ENCODE measurements at places on chromosomes 4 and X. TPM values are rescaled to one million over a fixed set of nuclear protein-coding genes. Genes with fewer than 3 reads are reported as not detected.

Gene NMU
- not detected for total RNA-seq

Gene TACC3
- total RNA-seq, result 5.8 TPM

Gene P2RY10
- total RNA-seq, result not detected

Gene CXorf65
- not detected for total RNA-seq

Gene STATH
- total RNA-seq, result not detected

Gene UGT2A1
- total RNA-seq, result not detected

Gene MSX1
- 3.4 TPM for total RNA-seq

Gene TRIM61
- 2.3 TPM for total RNA-seq

GRCh38 chrX:132022967-132023895 is at the start of gene STK26:
TSS of gene STK26 (plus strand) at chrX:132023302. CDS start at chrX:132023618, 316 bp downstream.
- peaks cover 10% of the 10 kb centered on the region for H3K27me3 ChIP-seq
- peaks cover 11% of the 10 kb centered on the region for H3K4me1 ChIP-seq
- no peak within 1 kb of the TSS for H3K27ac ChIP-seq
- H3K36me3 ChIP-seq, result no peaks in the 10 kb centered on the region
- H3K4me3 ChIP-seq, result peak within 1 kb of the TSS; percentile 68

DNA sequence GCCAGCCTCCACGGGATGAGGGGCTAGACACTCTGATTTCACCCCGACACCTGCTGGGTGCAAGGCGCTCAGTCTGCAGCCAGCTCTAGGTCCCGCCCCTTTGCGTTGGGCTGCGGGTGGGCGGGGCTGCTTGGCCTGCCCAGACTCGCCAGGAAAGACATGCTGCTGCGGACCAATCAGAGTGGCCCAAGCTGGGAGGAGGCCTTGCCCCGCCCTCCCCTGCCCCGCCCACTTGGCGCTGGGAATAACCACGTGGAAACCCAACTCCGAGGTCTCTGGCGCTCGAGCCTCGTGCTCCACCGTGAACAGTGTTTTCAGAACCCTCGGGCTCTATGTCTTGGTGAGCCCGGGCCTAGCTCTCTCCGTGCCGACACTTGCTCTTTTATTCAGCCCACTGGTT is 5.3 kb upstream of the VMA21 start:
- peaks cover 12% of the 10 kb centered on the region for H3K4me1 ChIP-seq
- H3K27ac ChIP-seq, result no peak overlapping the region
- H3K4me3 ChIP-seq, result no peak overlapping the region
- H3K36me3 ChIP-seq, result no peaks in the 10 kb centered on the region
- H3K27me3 ChIP-seq, result no peaks in the 10 kb centered on the region
- no peak for DNase-seq

- H3K27me3 ChIP-seq, result no peaks in the 10 kb centered on the region
- H3K4me3 ChIP-seq, result no peak overlapping the region
Measured at GRCh38 chr4:142222127-142222526, 585.7 kb downstream of the IL15 start.

DNA sequence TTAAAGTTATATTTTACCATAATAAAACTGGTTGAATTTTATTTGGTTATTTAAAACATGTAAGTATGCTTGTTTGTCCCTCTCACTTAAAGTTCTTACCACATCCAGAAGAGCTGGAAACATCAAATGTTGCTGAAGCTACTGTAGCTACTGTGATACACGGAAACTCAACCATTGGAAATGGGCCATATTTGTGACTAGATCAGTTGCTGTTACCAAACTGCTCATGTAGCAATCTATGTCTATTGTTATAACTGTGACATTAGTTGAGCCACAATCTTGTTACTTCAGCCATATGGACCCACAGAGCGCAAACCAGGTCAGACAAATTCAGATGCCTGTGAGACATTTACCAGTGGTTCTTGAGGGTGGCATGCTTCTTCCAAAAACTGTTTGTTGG is 41.6 kb downstream of the NDNF start:
- H3K4me1 ChIP-seq, result no peaks in the 10 kb centered on the region
- DNase-seq, result no peak
- no peak overlapping the region for H3K27ac ChIP-seq
- no peaks in the 10 kb centered on the region for H3K36me3 ChIP-seq
- no peaks in the 10 kb centered on the region for H3K27me3 ChIP-seq

- H3K27me3 ChIP-seq, result no peaks in the 10 kb centered on the region
- DNase-seq, result no peak
- no peak overlapping the region for H3K27ac ChIP-seq
- H3K4me1 ChIP-seq, result no peaks in the 10 kb centered on the region
- H3K4me3 ChIP-seq, result no peak overlapping the region
- no peaks in the 10 kb centered on the region for H3K36me3 ChIP-seq
Measured at GRCh38 chr4:74402692-74403456, 37.9 kb downstream of the EREG start.

DNA sequence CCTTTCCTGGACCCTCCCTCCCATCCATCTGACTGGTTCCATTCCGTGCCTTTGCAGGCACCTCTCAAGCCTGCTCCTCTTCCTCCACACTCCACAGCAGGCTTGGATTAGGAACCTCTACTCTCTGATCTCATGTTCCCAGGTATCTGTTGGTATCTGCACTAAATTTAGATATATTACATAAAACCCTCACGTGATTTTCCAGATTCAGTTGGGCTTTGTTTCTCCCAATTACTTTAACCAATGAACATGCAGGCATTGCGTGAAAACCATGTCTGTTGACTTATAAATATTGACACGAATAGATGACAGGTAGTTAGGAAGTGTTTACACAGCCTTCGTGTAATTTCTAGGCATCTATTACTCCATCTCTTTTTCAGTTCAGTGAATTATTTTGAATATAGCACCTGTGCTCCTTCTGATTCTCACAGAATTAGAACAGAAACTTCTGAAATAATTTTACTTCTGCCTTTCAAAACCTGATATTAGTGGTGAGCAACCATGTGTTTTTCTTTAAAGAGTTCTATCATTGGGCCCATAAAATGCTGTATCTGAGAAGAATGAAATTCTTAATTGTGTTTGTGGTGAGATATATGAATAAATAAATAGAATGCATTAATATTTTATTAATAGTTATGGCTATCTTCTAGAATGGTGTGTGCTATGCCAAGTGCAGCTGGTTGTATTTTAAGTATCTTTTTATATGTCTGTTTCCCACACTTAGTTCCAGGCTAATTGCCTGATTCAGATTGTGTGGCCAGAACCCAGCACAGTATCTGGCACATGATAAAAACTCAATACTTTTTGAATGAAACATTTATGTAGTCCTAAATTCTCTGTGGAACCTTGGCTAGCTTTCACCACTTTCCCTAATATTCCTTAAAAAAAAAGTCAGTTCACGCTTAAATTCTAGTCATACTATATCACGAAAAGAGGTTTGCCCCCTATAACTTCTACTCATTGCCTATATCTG is 304.8 kb downstream of the QDPR start:
- H3K27me3 ChIP-seq, result no peaks in the 10 kb centered on the region
- DNase-seq, result no peak
- peak overlapping the region; percentile 1 for H3K27ac ChIP-seq
- no peaks in the 10 kb centered on the region for H3K36me3 ChIP-seq

- no peak overlapping the region for H3K27ac ChIP-seq
- no peak overlapping the region for H3K4me3 ChIP-seq
- H3K36me3 ChIP-seq, result peaks cover 3% of the 10 kb centered on the region
- DNase-seq, result no peak
- peaks cover 7% of the 10 kb centered on the region for H3K4me1 ChIP-seq
- no peaks in the 10 kb centered on the region for H3K27me3 ChIP-seq
Measured at GRCh38 chr4:185282968-185283367, 73.6 kb downstream of the SNX25 start.

- DNase-seq, result no peak
- H3K27me3 ChIP-seq, result no peaks in the 10 kb centered on the region
- H3K36me3 ChIP-seq, result no peaks in the 10 kb centered on the region
- H3K4me3 ChIP-seq, result no peak overlapping the region
- no peaks in the 10 kb centered on the region for H3K4me1 ChIP-seq
- no peak overlapping the region for H3K27ac ChIP-seq
Measured at GRCh38 chrX:97984641-97985040, 1100.9 kb downstream of the RPA4 start.

- peak; percentile 34 for DNase-seq
- no peak overlapping the region for H3K4me3 ChIP-seq
- H3K27me3 ChIP-seq, result no peaks in the 10 kb centered on the region
Measured at GRCh38 chr4:41448934-41449333, 89.0 kb upstream of the LIMCH1 start.

GRCh38 chr4:18593297-18594002 is 571.9 kb upstream of the LCORL start:
- no peaks in the 10 kb centered on the region for H3K4me1 ChIP-seq
- H3K4me3 ChIP-seq, result no peak overlapping the region
- no peak for DNase-seq
- peaks cover 15% of the 10 kb centered on the region for H3K27me3 ChIP-seq
- no peaks in the 10 kb centered on the region for H3K36me3 ChIP-seq

GRCh38 chr4:85603437-85604336 is 128.7 kb downstream of the ARHGAP24 start:
- no peaks in the 10 kb centered on the region for H3K36me3 ChIP-seq
- H3K27ac ChIP-seq, result no peak overlapping the region
- no peak overlapping the region for H3K4me3 ChIP-seq
- peaks cover 17% of the 10 kb centered on the region for H3K4me1 ChIP-seq

GRCh38 chrX:97740886-97741285 is 857.2 kb downstream of the RPA4 start:
- H3K27ac ChIP-seq, result no peak overlapping the region
- no peak for DNase-seq
- no peaks in the 10 kb centered on the region for H3K27me3 ChIP-seq
- no peaks in the 10 kb centered on the region for H3K36me3 ChIP-seq
- H3K4me1 ChIP-seq, result no peaks in the 10 kb centered on the region
- no peak overlapping the region for H3K4me3 ChIP-seq

GRCh38 chrX:13092455-13092941 is 48.1 kb upstream of the FAM9C start:
- no peak for DNase-seq
- H3K27ac ChIP-seq, result peak overlapping the region; percentile 71
- H3K27me3 ChIP-seq, result no peaks in the 10 kb centered on the region
- peaks cover 15% of the 10 kb centered on the region for H3K4me1 ChIP-seq
- H3K4me3 ChIP-seq, result no peak overlapping the region
- H3K36me3 ChIP-seq, result no peaks in the 10 kb centered on the region

- H3K27ac ChIP-seq, result peak overlapping the region; percentile 86
- DNase-seq, result no peak
- H3K4me1 ChIP-seq, result peaks cover 59% of the 10 kb centered on the region
- no peaks in the 10 kb centered on the region for H3K36me3 ChIP-seq
- no peaks in the 10 kb centered on the region for H3K27me3 ChIP-seq
Measured at GRCh38 chr4:73222466-73223257, 35.9 kb downstream of the ANKRD17 start.

DNA sequence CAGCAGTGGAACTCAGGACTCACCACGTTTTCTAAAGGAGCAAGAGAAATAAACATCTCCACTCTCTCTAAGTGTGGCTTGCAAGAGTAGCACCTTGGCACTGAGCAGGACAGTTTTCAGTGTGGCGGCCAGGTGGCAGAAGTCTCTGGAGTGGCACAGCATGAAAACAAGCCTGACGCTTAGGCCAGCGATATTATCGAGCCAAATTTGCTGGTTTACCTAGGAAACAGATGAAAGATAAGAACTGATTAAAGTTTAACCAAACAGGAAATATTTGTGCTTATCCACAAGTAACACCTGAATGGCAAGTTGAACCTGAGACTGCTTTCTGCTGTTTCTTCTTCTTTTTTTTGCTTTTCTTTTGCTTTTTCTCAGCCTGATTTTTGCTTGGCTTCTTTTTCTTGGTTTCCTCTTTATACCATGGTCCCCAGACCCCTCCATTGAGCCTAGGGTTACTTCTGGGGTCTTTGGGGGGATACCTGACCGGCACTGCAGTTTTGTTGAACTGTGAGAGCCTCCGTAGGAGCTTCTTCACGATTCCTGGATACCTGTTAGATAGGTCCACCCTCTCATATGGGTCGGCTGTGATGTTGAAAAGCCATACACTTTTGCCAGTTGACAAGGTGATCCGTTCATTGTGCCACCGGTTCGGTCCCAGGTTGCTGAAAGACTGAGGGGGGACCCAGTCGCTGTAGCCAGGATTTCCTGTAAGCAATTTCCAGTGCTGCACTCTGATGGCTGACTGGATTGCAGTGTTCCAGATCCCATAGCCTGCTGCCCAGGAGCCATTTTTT is 77.3 kb downstream of the ARSJ start:
- no peaks in the 10 kb centered on the region for H3K4me1 ChIP-seq
- H3K27me3 ChIP-seq, result no peaks in the 10 kb centered on the region
- no peaks in the 10 kb centered on the region for H3K36me3 ChIP-seq
- H3K27ac ChIP-seq, result no peak overlapping the region
- DNase-seq, result no peak
- H3K4me3 ChIP-seq, result no peak overlapping the region

DNA sequence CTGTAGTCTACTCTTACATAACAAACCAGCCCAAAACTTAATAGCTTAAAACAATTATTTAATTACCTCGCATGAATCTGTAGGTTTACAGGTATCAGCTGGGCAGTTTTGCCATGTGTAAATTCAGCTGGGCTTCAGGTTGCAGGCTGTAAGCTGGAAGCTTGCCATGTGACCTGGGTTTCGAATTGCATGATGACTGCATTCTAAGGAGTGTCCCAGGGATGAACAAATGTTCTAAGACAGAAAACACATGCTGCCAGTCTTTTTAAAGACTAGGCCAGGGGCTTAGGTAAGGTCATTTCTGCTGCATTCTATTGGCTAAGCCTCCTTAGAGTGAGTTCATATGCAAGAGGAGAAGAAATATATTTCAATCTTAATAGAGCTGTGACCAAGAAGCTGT is 44.8 kb downstream of the GRIA2 start:
- no peaks in the 10 kb centered on the region for H3K4me1 ChIP-seq
- DNase-seq, result no peak
- no peaks in the 10 kb centered on the region for H3K27me3 ChIP-seq
- no peak overlapping the region for H3K4me3 ChIP-seq
- H3K36me3 ChIP-seq, result no peaks in the 10 kb centered on the region
- no peak overlapping the region for H3K27ac ChIP-seq

DNA sequence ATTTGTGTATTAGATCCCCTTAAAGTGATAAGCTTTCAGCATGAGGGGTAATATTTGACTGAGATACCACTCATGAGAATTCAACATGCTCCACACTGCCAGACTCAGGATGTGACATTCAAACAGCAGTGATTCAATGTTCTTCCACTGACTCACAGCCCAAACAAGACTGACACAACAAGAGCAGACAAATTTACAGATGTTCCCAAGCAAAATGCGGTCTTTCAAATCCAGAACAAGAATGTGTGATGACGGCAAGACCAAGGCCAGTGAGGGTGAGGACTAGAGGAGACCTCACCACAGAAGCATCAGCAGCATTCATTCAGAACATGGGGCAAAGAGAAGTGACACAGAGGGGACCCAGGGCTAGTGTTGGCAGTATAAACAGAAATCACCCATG is 99.3 kb upstream of the GRIA3 start:
- H3K36me3 ChIP-seq, result no peaks in the 10 kb centered on the region
- H3K4me1 ChIP-seq, result no peaks in the 10 kb centered on the region
- no peaks in the 10 kb centered on the region for H3K27me3 ChIP-seq
- H3K27ac ChIP-seq, result no peak overlapping the region
